Activated T-cell treated with anti-CD3 and anti-CD28 coated beads, Interleukin-2, amount 50 U/mL, for 1 hour (primary cell): ENCODE measurements at places on chromosomes 1 and 21.
A peak's percentile ranks its signal among the peaks of the same experiment; 100 is the strongest.

DNA sequence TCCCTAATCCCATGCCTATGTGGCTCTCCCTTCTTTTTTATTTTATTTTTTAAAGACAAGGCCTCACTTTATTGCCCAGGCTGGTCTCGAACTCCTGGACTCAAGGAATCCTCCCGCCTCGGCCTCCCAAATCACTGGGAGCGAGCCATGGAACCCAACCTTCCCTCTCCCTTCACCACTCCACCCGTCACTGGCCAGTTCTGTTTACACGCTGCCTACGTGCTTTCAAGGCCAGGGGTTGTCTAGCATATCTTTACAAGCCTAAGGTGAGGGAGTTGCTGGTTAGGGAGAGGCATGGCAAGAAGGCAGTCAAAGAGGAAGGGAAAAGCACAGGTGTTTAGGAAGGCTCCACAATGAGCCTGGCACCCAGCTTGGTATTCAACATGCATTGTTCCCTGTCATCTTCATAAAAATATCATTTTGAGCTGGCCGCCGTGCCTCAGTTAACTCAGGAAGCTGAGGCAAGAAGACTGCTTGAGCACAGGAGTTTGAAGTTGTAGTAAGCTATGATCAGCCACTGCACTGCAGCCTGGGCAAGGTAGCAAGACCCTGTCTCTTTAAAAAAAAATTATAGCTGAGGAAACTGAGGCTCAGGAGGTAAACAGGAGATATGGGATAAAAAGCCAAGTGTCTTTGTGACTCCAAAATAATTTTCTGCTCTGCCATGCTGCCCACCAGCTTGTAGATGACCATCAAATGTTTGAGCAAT is 1.1 kb downstream of the RHBDL2 start:
- DNase-seq: no peak

DNA sequence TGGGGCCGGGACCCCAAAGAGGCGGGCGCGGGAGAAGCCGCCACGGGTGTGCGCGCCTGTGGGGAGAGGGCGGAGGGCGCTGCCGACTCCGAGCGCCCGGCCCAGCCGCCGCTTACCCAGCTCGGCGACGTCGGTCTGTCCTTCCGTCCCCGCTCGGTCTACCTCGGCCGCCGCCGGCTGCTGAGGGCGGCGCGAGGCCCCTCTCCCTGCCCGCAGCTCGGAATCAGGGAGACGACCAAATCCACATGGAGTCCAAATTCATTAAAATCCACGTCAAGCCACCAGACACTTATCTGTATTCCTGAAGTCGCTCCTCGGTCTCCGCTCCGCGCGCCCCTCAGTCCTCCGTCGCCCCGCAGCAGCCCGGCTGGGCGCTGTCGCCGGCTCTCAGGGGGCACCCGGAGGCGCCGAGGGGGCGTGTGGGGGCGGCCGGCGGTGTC is 637 bp downstream of the PLXNA2 start:
- DNase-seq: peak; percentile 43

- no peak for DNase-seq
Observed at GRCh38 chr1:178509414-178510007, 3.4 kb upstream of the TEX35 start.

DNA sequence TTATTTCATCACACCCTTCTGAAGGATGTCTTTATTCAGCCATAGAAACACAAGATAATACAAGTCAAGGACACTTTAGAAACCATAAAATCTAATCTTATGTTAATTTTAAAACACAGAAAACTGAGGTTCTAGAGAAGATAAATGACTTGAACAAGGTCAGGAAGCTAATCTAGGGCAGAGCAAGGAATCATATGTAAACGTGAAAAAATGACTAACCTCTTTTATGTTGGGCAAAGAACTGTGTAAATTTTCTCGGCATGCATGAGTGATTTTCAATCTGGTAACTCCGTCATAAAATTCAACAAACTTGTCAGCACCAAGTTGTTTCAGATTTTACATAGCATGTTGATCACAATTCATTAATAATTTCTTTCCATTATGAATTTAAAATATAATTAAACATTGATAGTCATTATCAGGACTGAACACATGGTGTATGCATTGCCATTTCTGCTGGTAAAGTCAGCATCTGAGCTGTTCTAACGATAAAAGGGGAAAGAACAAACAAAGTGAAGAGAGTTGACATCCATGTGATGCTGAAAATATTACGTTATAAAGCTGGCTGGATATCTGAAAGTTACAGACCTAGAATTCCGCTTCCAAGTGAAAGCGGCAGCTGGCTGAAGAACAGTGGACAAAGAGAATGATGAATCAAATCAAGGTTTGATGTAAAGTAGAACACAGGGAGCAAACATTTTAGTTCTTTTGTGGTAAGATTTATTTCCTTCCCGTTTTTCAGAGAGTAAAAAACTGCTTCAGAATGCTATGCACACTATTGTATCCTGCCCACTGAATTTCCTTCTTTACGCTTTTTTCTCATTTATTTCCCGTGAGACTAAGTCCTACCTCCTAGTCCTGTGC is 1037.4 kb upstream of the TMPRSS15 start:
- DNase-seq: no peak

GRCh38 chr1:85502625-85503083 is 37.7 kb upstream of the DDAH1 start:
- DNase-seq: no peak

GRCh38 chr1:230857822-230858221 is 10.5 kb downstream of the C1orf198 start:
- no peak for DNase-seq

DNA sequence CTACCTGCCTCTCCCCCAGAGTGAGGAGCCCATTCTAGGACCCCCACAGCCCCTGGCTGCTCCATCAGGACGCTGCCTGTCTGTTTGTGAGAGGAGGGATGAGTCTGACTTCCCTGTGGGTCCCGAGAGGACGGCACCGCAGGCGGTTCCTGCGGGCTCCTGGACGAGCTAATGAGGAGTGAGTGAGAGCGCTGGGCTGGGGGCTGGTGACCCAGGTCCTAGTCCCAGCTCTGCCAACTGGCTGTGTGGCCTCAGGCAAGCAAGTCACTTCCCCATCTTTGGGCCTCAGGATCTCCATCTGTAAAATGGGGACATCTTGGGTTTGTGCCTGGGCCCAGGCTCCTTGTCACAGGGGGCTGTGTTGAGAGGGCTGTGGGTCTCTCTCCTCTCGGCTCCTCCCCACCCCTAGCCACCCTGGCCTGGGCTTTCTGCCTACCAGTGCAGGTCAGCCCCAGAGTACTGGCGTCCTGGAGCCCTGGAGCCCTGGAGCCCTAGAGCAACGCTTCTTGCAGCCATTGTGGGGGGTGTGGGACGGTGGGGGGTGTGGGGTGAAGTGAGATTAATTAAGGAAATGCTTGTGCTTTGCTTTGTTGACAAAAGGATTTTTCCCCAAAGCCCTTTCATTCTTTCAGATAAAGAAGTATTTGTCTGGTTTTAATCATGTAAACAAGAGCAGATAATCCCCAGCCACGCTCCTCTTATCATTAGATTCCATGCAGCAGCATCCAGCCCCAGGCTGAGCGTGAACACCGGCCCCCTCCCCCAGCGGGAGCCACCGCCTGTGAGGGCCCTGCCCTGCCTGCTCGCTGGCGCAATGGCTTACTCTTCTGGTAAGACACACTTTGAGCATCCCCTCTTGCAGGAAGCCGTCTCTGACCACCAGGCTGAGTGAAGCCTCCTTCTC is 26.8 kb downstream of the SLC1A7 start:
- DNase-seq: no peak

- no peak for DNase-seq
Observed at GRCh38 chr1:48760857-48761256, 15.8 kb downstream of the BEND5 start.
